ENCODE measurements at places on chromosomes 1 and 21.
A peak's percentile ranks its signal among the peaks of the same experiment; 100 is the strongest.

- DNase-seq, result peak; percentile 46
Observed at GRCh38 chr1:159177272-159177907, 6.0 kb downstream of the CADM3 start.

GRCh38 chr1:36384542-36385409 is 948 bp downstream of the STK40 start:
- DNase-seq, result no peak

DNA sequence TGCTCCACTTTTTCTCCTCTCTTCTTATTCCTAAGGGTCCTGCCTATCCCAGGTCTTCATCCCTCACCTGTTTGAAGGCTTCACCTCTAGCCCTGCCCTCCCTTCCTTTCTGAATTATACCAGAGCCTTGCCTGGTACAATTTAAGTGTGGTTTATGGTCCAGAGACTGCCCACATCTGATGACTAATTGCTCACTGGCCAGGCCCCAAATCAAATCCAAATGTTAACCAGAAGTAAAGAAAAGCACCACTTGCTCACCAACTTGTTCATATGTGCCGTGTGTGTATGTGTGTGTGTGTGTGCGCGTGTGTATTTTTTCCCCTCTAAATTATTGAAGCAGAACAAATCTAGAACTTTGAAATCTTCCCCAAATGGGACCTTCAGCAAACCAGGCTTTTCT is 26.4 kb downstream of the MYOM3 start:
- DNase-seq, result no peak

DNA sequence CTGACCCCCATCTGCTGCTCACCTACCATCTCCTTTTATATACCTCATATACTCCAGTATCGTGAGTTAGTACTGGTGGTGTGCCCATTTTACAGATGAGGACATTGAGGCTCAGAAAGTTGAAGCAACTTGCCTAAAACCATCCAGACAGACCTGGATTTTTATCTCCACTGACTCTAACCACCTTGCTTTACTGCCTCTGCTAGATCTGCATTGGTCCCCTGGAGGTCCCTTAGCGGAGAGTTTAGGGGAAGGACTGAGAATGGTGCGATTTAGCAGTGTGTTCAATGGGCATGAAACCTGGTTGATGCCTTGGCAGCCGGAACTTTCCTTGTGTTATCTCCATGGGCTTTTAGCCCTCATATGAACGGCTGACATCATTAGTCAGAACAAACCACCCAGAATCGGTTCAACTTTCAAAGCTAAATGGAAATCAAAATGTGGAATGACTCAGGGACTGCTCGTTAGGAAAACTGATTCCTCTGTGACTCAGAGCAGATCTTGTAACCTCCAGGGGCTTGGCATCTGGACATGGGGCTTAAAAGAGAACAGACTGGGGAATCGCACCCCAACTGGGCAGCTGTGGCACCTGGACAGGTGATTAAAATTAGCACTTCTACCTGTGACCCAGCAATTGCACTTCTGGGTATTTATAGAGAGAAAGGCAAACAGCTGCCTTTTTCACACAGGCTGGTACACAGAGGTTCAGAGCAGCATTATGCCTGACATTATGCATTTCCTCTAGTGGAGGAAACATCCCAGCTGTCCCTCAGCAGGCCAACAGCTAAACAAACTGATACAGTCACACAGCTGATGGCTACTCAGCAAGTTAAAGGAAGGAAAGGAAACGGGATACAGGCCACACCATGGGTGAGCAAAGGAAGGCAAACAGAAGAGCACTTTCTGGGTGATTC is 25.3 kb downstream of the TMEM51 start:
- peak; percentile 84 for DNase-seq

- no peak for DNase-seq
Observed at GRCh38 chr1:175307160-175307559, 114.6 kb upstream of the KIAA0040 start.

DNA sequence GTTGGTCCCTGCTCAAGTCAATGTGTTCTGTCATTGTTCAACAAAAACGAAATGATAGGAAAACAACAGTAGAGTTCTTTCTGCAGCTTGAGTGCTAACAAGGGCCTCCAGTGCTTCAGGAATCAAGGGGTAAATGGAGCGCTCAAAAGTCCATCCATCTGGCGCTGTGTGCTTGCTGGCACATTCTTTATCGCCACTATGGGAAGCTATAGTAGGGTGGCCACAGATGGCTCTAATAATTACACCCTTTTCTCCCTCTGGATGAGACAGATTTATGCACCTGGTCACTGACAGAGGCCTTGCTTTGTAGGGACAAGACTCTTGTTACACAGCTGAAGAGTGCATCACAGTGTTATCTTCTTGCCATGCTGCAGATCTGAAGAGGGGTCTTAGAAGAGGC is 136.0 kb downstream of the GDAP2 start:
- no peak for DNase-seq

DNA sequence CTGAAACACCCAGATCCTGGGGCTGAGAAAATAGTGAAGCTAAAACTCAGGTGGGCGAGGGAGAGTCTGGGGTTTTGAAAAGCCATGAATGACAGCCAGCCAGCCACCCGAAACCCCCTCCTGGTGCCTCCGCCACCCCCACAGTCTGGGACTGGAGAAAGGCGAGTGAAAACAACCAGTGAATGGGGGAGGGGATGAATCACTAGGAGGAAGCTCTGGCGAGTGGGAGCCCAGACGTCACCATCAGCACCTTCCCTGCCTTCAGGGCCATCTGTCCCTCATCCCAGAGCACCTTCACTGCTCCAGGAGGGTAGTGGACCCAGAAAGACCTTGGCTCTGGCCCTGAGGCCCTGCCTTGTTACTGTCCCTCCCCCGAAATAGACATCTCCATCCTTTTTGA is 9.2 kb downstream of the RORC start:
- DNase-seq, result no peak

DNA sequence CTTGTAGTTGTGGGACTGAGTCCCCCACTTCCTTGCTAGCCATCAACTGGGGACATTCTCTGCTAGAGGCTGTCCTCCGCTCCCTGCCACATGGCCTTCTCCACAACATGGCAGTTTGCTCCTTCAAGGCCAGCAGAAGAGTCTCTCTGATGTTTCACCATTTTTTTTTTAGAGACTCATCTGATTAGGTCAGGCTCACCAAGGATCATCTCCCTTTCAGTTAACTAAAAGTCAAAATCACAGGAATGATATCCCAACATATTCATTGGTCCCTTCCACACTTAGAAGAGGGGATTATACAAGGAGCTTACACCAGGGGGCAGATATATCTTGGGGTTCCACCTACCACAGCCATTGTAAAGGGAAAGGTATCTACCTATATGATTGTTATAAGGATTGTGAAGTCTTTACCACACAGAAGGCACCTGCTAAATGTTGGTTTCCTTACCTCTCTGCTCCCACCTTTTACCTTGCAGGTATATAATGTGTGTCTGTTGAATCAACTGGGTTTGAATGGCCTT is 23.3 kb downstream of the RIMKLA start:
- DNase-seq, result no peak

GRCh38 chr1:1359308-1359663 is 931 bp upstream of the MXRA8 start:
- DNase-seq, result no peak

GRCh38 chr1:107653765-107654164 is 311.2 kb downstream of the VAV3 start:
- DNase-seq, result no peak

- no peak for DNase-seq
Observed at GRCh38 chr1:168472223-168472622, 71.6 kb downstream of the XCL2 start.

DNA sequence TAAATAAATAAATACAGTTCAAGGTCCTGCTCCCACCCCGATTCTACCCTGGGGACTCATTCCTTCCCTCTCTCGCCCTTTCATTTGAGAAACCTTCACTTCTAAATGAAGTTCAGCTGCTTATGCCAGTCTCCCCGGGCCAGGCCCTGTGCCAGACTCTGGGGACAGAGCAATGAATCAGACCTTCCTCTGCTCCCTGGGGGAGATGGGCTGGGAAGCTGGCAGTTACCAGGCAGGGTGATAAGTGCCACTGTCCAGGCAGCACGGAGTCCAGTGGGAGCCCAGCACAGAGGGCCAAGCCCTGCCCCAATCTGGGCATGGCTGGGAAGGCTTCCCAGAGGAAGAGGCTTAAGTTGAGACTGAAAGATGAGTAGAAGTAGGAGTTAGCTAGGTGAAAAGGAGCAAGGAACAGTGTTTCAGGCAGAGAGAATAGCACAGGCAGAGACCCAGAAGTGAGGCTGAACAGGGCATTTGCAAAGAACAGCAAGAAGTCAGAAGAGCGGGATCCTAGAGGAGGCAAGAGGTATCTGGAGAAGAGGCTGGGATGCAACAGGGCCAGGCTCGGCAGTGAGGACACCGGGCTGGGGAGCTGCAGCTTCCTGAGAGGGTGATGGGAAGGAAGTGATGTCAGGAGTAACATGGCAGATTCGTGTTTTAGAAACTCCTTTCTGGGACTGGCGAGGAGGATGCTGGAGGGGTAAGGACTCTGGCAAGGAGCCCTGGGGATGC is 13.5 kb downstream of the KCNQ4 start:
- DNase-seq, result peak; percentile 44
